ENCODE measurements at places on chromosomes 11 and 22.

- DNase-seq = no peak
These were observed 400.2 kb downstream of the RAB38 start for GRCh38 chr11:87775036-87775435.

DNA sequence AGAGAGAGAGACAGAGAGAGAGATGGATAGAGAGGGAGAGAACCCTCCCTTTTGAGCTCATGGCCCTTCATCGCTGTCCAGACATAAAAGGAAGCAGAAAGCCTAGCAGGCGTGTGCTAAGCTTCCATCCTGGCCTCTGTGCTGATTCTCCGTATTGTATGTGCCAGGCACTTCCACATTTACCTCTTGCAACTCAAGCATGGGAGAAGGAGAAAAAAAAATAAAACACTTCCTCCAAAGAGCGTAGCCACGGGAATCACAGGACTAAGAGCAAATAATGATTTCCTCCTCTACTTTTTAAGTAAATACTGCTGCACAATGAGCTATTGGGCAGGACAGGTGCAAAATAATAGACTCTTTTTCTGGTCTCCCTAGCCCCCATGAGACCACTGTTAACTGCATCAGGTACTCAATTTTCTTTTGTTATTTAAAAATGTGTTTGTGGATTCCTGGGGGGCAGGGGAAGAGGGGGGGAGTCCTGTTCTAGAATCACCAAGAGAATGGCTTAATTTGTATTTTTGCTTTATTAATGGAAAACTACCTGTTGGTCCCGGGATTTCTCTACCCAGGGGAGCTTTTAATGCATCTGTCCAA lies 154.3 kb downstream of the NXPE2 start:
- no peak for DNase-seq

DNA sequence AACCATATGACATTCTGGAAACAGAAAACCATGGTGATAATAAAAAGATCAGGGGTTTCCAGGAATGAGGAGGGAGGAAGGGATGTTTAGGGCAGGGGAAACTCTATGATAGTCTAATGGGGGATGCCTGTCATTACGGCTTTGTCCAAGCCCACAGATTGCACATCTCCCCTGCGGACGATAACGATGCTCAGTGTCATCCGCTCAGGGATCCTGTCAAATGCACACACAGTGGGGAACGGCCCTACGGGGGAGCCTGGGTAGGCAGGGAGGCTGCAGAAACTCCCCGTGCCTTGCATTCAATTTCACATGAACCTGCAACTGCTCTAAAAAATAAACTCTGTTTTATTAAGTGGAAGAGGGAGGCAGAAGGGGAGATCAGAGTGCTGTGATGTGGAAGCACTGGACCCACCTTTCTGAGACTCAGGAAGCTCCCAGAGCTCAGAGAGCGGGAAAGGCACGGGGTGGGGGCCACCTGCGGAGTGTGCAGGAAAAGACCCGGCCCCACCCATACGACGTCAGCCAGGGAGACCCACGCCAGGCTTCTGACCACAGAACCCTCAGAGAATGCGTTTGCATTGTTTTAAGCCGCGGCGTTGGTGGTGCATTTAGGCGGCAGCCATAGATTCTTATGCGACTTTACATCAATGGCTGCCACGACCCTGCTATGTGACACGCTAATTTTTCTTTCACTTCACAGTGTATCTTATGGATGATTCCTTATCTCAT lies 543.5 kb downstream of the BRD1 start:
- no peak for DNase-seq

DNA sequence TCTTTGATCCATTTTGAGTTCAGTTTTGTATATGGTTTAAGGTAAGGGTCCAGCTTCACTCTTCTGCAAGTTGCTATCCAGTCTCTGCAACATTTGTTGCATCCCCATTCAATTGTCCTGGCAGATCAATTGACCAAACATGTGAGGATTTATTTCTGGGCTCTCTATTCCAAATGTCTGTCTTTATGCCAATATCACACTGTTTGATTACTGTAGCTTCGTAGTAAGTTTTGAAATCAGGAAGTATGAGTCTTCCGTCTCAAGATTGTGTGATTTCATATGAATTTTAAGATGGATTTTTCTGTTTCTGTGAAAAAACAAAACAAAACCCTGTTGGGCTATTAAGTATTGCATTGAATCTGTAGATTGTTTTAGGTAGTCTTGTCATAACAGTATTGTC lies 17.0 kb downstream of the APLP2 start:
- no peak for DNase-seq

DNA sequence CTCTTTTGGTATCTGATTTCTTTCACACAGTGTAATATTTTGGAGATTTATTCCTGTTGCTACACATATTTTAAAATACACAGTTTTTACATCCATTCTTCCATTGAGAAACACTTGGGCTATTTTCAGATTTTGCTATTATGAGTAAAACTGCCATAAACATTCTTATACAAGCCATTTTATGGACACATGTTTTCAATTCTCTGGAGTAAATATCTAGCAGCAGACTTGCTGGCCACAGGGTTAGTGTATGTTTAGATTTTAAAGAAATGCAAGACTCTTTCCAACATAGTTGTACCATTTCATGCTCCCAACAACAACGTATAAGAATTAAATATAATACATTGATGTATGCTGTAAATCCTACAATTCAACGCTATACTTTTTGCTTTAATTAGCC lies 360.8 kb upstream of the PITPNB start:
- DNase-seq = no peak
